ENCODE measurements at places on chromosomes 1 and 21.

- DNase-seq, result peak; percentile 85
These were observed 21.3 kb downstream of the HMGCS2 start for GRCh38 chr1:119747451-119747850.

DNA sequence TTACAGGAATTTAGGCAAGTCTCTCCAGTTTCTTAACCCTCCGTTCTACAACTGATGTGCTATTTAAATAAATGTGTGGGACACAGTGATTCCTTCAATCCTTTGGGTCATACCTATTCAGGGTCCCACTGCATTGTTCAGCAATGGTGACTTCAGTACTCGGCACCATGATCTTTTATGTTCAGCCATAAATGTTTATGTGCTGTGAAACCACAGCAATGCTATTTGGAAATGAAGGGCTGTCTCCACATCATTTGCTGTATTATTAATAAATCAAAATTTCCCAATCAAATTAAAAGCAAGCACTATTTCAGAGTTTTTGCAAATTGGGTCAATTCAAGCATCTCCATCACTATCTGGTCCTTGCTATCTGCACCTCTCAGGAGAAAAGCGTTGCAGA lies 84.8 kb downstream of the NR5A2 start:
- no peak for DNase-seq

DNA sequence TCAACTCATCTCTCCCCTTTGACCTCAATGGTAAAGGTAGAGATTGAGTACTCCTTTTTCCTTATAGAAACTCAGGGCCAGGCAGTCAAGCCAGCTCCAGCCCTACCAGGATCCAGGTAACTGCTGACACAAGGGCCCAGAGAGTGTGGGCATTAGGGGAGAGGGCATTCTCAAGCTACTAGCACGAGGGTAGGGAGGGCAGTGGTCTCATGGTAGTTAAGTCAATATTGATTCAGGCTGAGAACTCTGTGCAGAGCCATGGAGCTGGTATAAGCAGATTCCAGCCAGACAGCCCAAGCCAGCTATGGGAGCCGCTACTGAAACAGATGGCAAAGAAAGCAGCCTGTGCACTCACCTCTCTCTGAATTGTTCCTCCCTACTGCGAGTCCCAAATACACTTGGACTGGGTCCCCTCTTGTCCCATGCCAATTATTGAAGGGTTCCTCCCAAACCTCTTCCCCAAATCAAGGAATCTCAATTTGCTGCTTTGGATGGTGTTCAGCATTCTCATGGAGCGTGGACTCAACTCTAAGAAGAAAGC lies 2.8 kb downstream of the PI4KB start:
- no peak for DNase-seq

DNA sequence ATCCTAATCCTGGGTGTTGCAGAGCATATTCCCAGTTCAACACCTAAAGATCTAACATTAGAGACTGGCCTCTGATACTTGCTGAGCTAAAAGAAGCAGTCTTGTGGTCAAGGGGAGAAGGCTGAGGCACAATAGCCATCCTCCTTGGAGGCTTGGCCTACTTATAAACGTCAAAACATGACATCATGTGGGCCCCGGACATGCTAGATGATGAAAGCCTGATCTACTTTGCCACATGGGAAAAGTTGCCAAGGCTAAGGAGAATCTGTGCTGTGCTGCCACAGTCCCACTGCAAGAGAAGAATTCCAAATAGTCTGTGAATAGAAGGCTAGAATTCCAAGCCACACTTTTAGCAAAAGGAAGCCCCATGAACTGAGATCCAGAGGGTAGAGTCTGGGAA lies 43.9 kb upstream of the SAMD13 start:
- no peak for DNase-seq

DNA sequence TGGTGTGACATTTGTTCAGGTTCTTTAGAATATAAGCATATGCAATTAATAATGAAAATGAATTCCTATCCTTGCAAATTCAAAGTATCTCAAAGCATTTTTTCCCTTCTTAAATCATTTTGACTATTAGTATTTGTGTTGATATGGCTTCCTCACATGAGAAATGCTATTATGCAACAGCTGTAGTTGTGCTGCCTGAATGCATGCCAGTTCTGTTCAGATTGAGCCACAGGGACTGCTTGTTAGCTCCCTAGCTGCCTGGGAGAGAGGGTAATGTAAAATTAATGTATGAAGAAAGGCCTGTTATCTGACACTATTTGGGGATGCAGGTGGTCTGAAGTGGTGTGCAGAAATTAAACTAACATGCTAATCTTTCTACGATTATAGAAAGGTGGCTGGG lies 45.5 kb downstream of the CACHD1 start:
- DNase-seq, result no peak
